ENCODE measurements at places on chromosomes 3 and 15. TPM values are rescaled to one million over a fixed set of nuclear protein-coding genes. Genes with fewer than 3 reads are reported as not detected.

Gene CCR8
- not detected for total RNA-seq

Gene ACAD11
- 37.9 TPM for total RNA-seq

Gene ARHGAP31
- total RNA-seq, result 5.6 TPM

Gene CPLX3
- total RNA-seq, result 5.7 TPM

Gene CSPG4
- 6.5 TPM for total RNA-seq

Gene KY
- 0.37 TPM for total RNA-seq

DNA sequence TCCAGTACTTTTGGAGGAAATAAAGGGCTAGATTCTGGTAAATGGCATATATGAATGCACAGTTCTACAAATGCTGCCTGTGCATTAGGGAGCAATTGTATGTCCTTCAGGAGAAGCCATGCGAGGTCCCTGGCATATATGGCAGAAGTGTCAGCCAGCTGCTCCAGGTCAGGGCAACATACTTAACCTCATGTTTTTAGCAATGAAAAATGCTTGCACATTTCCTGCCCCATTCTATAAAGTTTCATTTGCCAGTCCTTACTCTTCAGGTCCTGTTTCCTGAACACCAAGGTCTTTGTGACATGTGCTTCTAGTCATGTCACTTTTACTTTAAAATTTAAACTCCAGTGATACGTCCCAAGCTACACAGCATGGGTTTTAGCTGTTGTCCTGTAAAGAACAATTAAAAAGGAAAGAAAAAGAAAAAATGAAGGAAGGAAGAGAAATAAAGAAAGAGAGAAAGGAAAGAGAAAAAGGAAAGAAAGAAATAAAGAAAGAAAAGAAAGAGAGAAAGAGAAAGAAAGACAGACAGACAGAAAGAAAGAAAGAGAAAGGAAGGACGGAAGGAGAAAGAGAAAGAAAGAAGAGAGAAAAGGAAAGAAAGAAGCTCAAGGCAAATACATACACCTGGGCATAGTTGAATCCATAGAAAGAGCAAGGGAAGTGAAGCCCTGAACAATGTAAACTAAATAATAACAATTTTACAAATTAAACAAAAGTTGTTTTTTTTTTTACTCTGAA, 20.1 kb upstream of the PTX3 start:
- no peak for DNase-seq

GRCh38 chr3:122931636-122932035, 95.9 kb downstream of the SEMA5B start:
- no peak for DNase-seq

- no peak for DNase-seq
Observed at GRCh38 chr3:110193074-110193473, 855.7 kb upstream of the DPPA4 start.

- DNase-seq, result no peak
Observed at GRCh38 chr15:65468229-65468909, 45.6 kb upstream of the IGDCC4 start.

DNA sequence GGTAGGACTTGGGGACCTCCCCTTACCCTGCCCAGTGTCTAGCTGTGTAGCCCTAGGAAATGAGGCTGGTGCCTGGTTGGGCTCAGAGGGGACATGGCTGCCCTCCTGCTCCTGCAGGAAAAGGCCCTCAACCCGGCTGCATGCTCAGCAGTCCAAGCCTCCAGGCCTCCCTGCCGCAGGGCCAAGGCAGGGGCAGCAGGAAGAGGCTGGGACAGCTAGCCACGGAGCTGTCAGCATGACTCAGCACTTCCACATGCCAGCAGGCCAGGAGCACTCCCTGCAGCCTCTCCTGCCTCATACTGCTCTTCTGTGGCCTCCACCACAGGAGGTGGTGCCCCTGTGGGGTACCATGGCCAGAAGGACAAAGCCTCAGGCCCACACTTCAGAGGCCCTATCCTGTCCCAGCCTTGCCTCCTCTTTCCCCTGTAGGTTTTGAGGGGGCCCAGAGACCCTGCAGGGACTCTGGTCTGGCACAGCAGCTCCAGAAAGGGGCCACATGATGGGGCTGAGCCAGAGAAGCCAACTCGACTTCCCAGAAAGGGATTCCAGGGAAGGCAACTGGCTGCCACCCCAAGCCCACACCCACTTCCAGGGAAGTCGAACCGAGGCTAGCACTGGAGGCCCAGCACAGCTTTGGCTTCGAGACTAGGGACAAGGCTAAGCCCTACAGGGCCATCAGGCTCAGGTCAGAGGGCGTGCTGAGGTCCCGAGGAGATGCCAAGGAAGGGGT, 19.5 kb downstream of the TKT start:
- DNase-seq, result peak; percentile 83

DNA sequence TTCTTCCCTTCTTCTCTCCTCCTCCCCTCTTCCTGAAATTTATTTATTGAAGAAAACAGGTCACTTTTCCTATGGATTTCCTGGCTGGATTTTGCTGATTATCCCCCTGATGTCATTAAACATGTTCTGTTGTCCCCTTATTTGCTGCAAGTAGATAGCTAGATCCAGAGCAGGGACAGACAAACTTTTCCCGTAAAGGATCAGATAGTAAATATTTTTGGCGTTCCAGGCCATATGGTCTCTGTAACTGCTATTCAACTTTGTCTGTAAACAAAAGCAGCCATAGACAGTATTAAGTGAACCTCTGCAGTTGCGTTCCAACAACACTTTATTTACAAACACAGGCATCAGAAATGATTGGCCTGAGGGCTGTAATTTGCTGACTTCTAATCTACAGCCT, 241.3 kb downstream of the NEK10 start:
- no peak for DNase-seq

DNA sequence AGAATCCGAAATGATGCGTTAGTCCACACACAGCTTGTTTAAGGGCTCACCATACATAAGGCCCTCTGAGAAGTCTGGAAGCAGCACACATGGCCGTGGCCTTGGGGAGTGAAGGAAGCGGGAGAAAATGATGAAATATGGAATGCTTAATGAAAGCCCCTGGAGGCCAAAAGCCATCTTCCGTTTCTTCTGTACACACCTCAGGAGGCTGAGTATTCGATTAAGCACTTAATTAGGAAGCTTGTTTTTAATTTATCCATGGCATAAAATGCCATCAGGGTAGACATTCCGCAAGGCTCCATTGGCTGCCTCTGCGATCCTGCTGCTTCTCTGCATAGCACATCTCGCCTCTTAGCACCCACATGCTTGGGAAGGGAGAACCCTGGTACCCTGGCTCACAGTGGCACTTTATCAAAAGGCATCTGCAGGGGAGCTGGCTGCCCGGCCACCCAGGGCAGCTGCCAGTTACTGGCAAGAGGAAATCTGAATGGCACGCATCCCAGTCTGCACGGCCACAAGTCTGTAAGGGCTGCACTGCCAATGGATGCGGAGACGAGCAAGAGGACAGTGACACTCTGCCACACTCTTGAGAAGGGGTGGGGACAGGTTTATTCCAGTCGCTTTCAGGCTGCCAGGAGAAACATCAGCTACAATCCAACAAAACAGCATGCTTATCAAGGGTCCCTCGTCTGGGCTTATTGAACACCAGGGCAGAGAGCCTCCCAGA, 356.2 kb downstream of the OCA2 start:
- peak; percentile 62 for DNase-seq

- no peak for DNase-seq
Observed at GRCh38 chr15:57772223-57772957, 65.9 kb downstream of the POLR2M start.

- no peak for DNase-seq
Observed at GRCh38 chr15:82978438-82978837, 7.6 kb upstream of the RAMAC start.

GRCh38 chr15:69869291-69869690, 228.4 kb downstream of the TLE3 start:
- no peak for DNase-seq

Data from testis (tissue), 5 donors.